ENCODE measurements at places on chromosomes 2 and 18. TPM values are rescaled to one million over a fixed set of nuclear protein-coding genes. Genes with fewer than 3 reads are reported as not detected.

DNA sequence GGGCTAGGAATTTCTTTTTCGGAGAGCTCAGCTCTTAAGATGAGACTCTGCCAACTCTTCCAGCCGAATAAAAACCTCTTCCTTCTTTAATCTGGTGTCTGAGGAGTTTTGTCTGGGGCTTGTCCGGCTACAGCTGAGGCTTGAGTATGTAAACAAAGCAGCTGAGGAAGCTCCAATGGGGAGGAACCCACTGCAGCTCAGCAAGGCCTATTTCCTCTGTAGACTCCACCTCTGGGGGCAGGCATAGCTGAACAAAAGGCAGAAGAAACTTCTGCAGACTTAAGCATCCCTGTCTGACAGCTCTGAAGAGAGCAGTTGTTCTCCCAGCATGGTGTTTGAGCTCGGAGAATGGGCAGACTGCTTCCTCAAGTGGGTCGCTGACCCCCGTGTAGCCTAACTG, 838.7 kb downstream of the CCDC85A start:
- DNase-seq: no peak

DNA sequence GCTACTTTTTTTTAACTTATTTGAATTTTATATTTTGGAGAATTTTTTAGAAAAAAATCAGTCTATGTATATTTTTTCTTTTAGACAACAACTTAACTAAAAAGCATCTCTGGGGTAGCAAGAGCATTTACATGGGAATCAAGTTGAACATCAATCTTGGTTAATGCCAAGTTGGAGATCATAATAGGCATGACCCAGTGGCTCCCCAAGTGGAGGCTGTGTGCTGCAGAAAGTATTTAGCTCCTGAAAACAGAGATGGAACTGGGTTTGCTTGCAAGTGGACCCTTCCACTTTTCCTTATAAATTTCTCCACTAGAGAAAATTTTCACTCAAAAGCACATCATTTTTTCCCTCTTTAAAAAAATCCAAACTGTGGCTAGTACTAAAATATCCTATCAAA, 23.9 kb upstream of the CAVIN2 start:
- DNase-seq: no peak

DNA sequence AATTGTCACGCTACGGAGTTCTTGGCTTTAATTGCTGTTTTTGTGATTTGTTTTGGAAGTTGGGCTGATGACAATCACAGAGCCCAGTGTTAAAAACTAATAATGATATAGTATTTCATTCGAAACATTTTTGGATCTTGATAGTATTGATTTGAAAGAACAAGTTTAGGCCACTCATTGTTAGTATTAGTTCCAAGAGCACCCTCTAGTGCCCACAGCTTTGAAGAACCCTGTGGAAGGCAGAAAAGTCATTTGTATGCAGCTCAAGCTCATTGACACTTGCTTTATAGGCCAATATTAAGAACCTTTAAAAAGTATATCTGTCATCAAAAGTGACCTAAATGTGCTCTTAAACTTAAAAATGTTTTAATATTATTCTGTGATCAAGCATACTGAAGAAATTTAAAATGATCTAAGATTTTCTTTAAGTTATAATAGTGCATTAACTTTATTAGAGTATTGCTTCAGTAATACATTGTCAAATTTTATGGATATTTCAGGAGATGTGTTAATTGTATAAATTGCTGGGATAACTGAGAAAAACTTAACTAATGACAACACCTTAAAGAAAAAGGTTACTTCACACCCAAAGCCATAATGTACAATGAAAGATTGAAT, 191.0 kb downstream of the GRB14 start:
- no peak for DNase-seq

SH3RF3 gene
- 7.2 TPM for total RNA-seq

- DNase-seq: no peak
Observed at GRCh38 chr18:47204908-47205522, 28.9 kb upstream of the IER3IP1 start.

DNA sequence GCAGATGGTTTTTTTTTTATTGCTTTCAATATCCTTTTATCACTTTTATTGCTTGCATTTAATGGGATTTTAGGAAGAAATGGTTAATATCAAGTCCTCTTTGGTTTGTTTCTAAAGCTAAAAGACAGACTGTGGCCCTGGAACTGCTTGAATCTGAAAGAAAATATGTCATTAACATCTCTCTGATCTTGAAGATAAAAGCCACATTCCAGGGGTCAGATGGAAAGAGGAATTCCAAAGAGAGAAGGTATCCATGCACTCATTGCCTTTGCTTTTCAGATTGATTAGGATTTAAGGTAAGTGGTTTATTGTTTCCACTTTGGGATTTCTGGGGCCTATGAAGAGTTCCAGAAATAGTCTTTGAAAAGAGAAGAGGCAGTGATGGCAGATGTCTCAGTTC, 54.1 kb downstream of the ARHGEF33 start:
- DNase-seq: no peak

- DNase-seq: peak; percentile 39
Observed at GRCh38 chr2:113283704-113284284, 5.1 kb upstream of the PAX8 start.

GRCh38 chr18:79432376-79433120, 36.8 kb downstream of the NFATC1 start:
- peak; percentile 61 for DNase-seq

- DNase-seq: no peak
Observed at GRCh38 chr18:28040716-28041115, 136.2 kb downstream of the CDH2 start.

Data from right cardiac atrium (tissue), 5 donors.